Glutamatergic neuron (in vitro differentiated cells): ENCODE measurements at places on chromosomes 6 and 20. TPM values are rescaled to one million over a fixed set of nuclear protein-coding genes. Genes with fewer than 3 reads are reported as not detected.

DNA sequence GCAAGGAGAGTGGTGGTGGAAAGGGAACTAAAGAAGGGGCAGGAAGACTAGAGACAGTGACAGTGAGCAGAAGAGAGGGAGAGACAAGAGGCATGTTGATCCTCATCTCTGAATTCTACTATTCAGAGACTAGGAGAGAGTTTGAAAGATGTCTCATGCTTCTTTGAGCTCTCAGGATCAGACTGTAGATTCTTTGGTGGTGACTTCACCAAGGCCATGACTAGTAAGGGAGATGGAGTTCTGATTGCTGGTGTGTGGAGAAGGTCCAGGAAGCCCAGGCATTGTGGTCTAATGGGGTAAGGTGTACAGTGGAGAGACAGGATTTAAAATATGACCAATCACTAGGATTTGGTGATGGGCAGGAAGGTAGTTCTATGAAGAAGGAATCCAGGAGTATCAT is 713 bp downstream of the WFDC9 start:
- H3K4me3 ChIP-seq, result no peak overlapping the region
- peaks cover 3% of the 10 kb centered on the region for H3K27me3 ChIP-seq
- no peaks in the 10 kb centered on the region for H3K4me1 ChIP-seq
- no peak for DNase-seq

- no peaks in the 10 kb centered on the region for H3K4me1 ChIP-seq
- no peak for DNase-seq
- no peaks in the 10 kb centered on the region for H3K27me3 ChIP-seq
- no peak overlapping the region for H3K27ac ChIP-seq
- no peak overlapping the region for H3K4me3 ChIP-seq
These were observed 14.8 kb downstream of the PGK2 start for GRCh38 chr6:49772285-49772684.

GRCh38 chr6:9766240-9766915 is 648.5 kb downstream of the TFAP2A start:
- H3K4me3 ChIP-seq, result no peak overlapping the region
- no peak overlapping the region for H3K27ac ChIP-seq
- DNase-seq, result no peak
- peaks cover 4% of the 10 kb centered on the region for H3K36me3 ChIP-seq
- no peaks in the 10 kb centered on the region for H3K4me1 ChIP-seq
- H3K27me3 ChIP-seq, result no peaks in the 10 kb centered on the region

DNA sequence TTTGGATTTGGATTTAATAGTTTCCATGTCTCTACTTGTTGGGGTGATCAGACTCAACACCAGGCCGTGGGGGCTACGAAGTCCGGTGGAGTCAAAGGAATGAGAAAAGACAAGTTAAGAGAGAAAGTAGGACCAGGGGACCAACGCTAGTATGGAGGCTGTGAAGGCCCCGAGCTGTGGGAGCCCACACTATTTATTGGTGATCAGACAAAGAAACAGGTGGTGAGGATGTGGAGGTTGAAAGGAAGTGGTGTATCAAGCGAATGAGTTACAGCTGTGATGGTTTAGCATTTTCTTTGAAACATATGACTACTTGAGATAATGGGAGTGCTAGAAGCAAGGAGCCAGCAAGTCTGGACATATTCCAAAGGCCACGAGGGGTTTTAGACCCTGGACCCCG is 62.4 kb downstream of the AKAP7 start:
- peaks cover 2% of the 10 kb centered on the region for H3K4me1 ChIP-seq
- no peak for DNase-seq
- H3K4me3 ChIP-seq, result no peak overlapping the region
- no peaks in the 10 kb centered on the region for H3K27me3 ChIP-seq
- peaks cover 4% of the 10 kb centered on the region for H3K36me3 ChIP-seq

Gene EEF1E1
- 20.6 TPM for total RNA-seq

Gene FBXO5
- total RNA-seq, result 6.2 TPM
